ENCODE measurements at places on chromosomes 2 and 18.
A peak's percentile ranks its signal among the peaks of the same experiment; 100 is the strongest.

DNA sequence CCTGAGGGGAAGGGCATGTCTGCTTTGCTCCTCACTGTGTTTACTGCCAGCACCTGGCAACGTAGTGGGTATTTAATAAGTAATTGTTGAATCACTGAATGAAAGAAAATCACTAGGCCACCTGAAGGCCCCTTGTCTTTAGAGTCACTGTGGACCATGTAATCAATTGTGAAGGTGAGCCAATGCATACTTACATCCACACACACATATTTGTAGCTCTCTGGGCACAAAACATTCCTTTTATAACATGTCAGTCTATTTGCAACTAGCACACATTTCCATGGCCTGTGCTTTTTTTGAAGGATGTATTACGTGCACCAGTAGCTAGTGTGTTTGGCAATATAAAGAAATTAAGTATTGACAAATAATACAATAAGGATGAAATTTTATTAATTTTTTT is 11.2 kb downstream of the ATP8B1 start:
- no peaks in the 10 kb centered on the region for H3K36me3 ChIP-seq
- no peak for DNase-seq
- no peak overlapping the region for H3K4me3 ChIP-seq
- no peaks in the 10 kb centered on the region for H3K27me3 ChIP-seq
- peak overlapping the region; percentile 82 for H3K27ac ChIP-seq

GRCh38 chr18:50424877-50425690 is 50.2 kb downstream of the SKA1 start:
- no peaks in the 10 kb centered on the region for H3K27me3 ChIP-seq
- no peak for DNase-seq
- H3K36me3 ChIP-seq = no peaks in the 10 kb centered on the region
- no peaks in the 10 kb centered on the region for H3K4me1 ChIP-seq
- H3K4me3 ChIP-seq = no peak overlapping the region
- H3K27ac ChIP-seq = no peak overlapping the region

GRCh38 chr2:12363569-12363968 is 353.2 kb upstream of the TRIB2 start:
- no peaks in the 10 kb centered on the region for H3K4me1 ChIP-seq
- H3K27me3 ChIP-seq = no peaks in the 10 kb centered on the region
- H3K36me3 ChIP-seq = no peaks in the 10 kb centered on the region

DNA sequence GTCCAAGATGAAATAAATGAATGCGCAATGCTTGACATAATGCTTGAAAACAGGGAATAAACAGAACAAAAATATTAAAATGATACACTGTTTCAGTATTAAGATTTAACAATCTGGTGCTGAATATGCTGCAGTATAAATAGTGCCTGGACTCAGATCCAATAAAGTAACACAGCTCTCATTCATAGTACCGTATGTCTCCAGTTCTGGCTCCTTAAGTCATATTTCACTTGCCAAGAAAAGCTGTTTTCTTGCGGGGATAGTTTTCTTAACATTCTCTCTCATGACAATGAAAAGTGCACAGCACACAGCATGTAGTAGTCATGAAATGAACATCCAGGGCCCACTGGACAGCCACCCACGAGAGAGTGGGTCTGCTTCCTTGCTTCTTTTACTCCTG is 74.7 kb downstream of the SATB2 start:
- no peaks in the 10 kb centered on the region for H3K36me3 ChIP-seq
- no peak overlapping the region for H3K4me3 ChIP-seq
- H3K4me1 ChIP-seq = no peaks in the 10 kb centered on the region
- H3K27me3 ChIP-seq = no peaks in the 10 kb centered on the region
- no peak for DNase-seq

DNA sequence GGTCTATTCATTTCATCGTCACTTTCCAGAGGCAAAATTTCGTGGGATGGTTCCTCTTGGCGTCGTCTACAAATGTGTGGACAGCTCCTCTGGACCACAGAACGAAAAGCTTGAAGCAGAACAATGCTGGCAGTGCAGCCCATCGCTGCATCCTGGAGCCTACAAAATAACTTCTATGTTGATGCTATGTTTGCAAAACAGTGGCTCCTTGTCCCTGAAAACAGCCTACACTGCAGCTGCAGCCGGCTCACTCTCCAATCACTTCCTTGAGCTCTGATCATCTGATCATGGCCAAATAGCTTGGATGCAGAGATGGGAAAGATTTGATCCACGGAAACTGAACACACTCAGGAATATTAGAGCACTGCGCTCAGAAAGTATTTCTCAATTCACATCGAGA is 60.0 kb downstream of the DOCK10 start:
- DNase-seq = no peak
- no peaks in the 10 kb centered on the region for H3K4me1 ChIP-seq
- H3K27ac ChIP-seq = peak overlapping the region; percentile 30
- no peaks in the 10 kb centered on the region for H3K27me3 ChIP-seq
- peak overlapping the region; percentile 21 for H3K4me3 ChIP-seq

DNA sequence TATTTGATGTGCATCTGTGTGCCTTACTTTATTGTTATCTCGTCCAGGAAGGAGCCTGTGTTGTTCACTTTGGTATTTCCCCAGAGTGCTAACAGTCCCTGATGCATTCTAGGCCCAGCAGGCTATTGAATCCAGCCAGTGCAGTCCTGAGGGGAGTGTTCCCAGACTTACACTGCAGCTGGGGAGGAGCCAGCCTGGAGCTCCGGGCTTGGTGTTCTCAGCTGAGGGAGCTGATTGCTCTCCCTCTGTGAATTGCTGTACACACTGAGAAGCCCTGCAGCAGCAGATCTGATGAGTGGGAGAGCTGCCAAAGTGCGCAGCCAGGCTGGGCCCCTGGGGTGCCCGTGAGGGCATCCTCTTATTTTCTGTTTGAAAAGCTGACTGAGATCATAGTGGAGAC is 159.2 kb downstream of the GALNT3 start:
- no peak overlapping the region for H3K4me3 ChIP-seq
- no peaks in the 10 kb centered on the region for H3K27me3 ChIP-seq
- no peaks in the 10 kb centered on the region for H3K36me3 ChIP-seq
- no peak overlapping the region for H3K27ac ChIP-seq

DNA sequence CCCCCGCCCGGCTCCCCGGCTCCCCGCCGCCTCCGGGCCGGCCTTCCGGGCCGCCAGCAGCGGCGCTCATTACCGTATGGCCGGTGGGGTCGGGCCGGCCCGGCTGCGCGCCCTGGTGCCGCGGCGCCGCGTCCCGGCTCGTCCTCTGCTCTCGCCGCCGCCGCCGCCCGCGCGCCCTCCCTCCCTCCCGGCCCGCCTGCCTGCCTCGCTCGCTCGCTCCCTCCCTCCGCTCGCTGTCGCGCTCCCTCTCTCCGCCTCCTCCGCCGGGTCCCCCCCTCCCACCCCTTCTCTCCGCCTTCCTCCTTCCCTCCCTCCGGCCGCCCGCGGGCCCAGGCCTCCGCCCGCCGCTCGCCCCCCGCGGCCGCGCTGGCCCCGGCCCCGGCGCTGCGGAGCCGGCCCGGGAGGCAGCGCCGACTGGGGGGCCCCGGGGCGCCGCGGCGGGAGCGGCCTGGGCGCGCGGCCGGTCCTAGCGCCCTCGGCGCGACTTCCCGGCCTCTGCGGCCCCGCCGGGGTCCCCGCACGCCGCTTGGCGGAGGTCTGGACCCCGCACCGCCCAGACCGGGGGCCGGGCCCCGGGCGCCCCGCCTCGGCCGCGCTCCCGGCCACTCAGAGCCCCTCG is at the start of gene DNMT3A:
DNMT3A (minus strand) TSS at position 173 of the 619 bp plus-strand sequence. CDS start 27,941 bp downstream, outside the sequence.
- peak within 1 kb of the TSS; percentile 86 for H3K27ac ChIP-seq
- no peaks in the 10 kb centered on the region for H3K36me3 ChIP-seq
- H3K4me1 ChIP-seq = peaks cover 17% of the 10 kb centered on the region
- peak within 1 kb of the TSS; percentile 64 for H3K4me3 ChIP-seq
- DNase-seq = no peak

DNA sequence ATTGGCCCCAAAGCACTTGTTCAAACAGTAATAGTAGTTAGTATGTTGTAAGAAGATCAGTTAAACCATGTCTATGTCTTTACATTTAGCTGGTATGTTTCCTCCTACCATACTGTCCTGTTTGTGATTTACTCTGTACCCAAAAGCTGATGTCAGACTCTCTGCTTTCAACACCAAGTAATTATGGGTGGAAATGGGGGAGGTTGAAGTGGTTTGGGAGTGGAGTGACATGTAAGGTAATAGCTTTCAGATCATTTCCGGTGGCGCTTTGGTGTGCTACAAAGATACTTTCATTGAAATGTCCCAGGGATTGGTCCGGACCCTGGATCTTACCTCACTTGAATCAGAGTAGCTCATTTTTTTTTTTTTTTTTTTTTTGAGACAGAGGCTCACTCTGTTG is 39.7 kb upstream of the TGIF1 start:
- H3K27me3 ChIP-seq = no peaks in the 10 kb centered on the region
- no peaks in the 10 kb centered on the region for H3K36me3 ChIP-seq
- H3K4me3 ChIP-seq = no peak overlapping the region
- no peak for DNase-seq

DNA sequence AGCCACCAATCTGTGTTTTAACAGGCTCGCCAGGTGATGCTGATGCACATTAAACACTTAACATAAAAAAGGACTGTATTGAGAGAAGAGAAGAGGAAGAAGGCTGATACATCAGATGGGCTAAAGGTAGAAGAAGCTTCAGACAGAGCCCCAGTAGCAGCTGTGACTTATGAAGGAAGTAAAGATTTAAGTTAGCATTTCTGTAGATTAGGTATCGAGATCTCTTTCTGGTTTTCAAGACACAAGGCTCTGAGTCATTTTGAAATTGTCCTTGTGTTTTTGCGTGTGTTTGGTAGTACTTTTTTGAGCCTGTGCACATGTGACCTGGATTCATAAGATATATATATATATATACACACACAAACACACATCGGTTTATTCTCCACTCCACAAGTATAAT is 40.6 kb upstream of the GCFC2 start:
- DNase-seq = no peak
- no peak overlapping the region for H3K4me3 ChIP-seq
- H3K4me1 ChIP-seq = no peaks in the 10 kb centered on the region

- peaks cover 25% of the 10 kb centered on the region for H3K4me1 ChIP-seq
- no peaks in the 10 kb centered on the region for H3K27me3 ChIP-seq
- DNase-seq = no peak
Measured at GRCh38 chr2:25617948-25618646, 55.3 kb downstream of the DTNB start.

GRCh38 chr2:105391058-105391627 is 7.7 kb downstream of the FHL2 start:
- H3K27me3 ChIP-seq = no peaks in the 10 kb centered on the region
- peak overlapping the region; percentile 76 for H3K27ac ChIP-seq
- no peaks in the 10 kb centered on the region for H3K36me3 ChIP-seq
- H3K4me3 ChIP-seq = no peak overlapping the region

DNA sequence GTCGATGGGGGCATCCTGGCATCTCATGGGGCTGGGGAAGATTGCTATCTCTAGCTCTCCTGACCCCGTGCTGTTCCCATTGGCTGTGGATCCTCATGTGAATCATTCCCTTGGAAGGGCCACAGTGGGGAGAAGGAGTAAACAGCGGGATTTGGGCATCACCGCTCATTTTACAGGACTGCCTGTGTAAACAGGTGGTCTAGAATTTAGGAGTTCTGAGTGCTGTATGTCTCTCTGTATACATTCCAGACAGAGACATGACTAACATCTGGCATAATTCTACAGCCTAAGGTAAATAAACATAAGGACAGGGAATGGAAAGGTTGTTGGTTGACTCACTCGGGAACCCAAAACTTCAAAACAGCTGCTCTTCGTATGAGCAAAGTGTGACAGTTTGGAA is 92.7 kb downstream of the COPS8 start:
- DNase-seq = no peak
- no peak overlapping the region for H3K4me3 ChIP-seq
- H3K27me3 ChIP-seq = no peaks in the 10 kb centered on the region

- no peak for DNase-seq
- no peak overlapping the region for H3K4me3 ChIP-seq
- H3K27ac ChIP-seq = no peak overlapping the region
- H3K36me3 ChIP-seq = no peaks in the 10 kb centered on the region
Measured at GRCh38 chr2:66872081-66872985, 437.4 kb downstream of the MEIS1 start.

DNA sequence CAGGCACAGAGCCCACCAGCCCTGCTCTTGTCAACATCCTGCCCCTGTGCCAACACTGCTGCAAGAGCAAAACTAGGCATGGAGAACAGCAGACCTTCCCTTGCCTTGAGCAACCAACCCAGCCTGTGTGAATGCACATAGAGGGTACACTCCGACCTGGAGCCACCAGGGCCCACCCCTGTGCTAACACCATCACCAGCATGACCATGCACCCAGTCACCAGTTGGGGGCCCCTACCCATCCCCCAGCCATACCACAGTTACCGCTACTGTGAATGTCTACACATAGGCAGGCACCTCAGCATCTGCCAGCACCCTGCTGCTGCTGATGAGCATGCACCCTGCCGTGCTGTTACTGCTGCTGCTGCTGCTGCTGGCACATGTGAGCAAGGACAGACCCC is 301.9 kb upstream of the ST6GAL2 start:
- H3K4me3 ChIP-seq = no peak overlapping the region
- no peaks in the 10 kb centered on the region for H3K4me1 ChIP-seq
- H3K27ac ChIP-seq = no peak overlapping the region
- no peaks in the 10 kb centered on the region for H3K27me3 ChIP-seq
- no peaks in the 10 kb centered on the region for H3K36me3 ChIP-seq

GRCh38 chr2:182415771-182416170 is 11.1 kb downstream of the PDE1A start:
- H3K4me3 ChIP-seq = no peak overlapping the region
- H3K27ac ChIP-seq = no peak overlapping the region
- no peaks in the 10 kb centered on the region for H3K4me1 ChIP-seq
- no peaks in the 10 kb centered on the region for H3K27me3 ChIP-seq
- H3K36me3 ChIP-seq = no peaks in the 10 kb centered on the region
- no peak for DNase-seq

GRCh38 chr2:226792155-226792881 is 7.3 kb downstream of the IRS1 start:
- peak overlapping the region; percentile 95 for H3K27ac ChIP-seq
- H3K36me3 ChIP-seq = no peaks in the 10 kb centered on the region
- H3K4me3 ChIP-seq = peak overlapping the region; percentile 78
- no peaks in the 10 kb centered on the region for H3K27me3 ChIP-seq

GRCh38 chr2:19731037-19731436 is 170.7 kb downstream of the TTC32 start:
- H3K27ac ChIP-seq = no peak overlapping the region
- no peak overlapping the region for H3K4me3 ChIP-seq
- H3K27me3 ChIP-seq = no peaks in the 10 kb centered on the region
- DNase-seq = no peak

DNA sequence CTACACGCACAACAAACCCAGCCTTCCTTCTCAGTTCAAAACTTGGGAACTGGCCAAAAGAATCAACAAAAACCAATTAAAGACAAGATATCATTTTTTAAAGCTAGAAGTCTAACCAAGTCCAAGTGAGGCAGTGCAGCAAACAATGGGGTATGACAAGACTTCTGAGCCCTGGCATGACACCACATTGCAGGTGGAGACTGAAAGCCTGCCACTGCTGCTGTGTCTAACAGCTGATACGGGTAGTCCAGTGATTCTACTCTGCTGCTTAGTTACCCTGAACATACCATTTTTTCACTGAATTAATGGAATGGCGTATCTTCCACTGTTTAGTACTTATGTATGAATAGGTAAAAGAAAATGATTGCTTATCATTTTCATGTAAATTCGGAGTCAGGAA is 47.4 kb upstream of the KIDINS220 start:
- no peak for DNase-seq
- no peak overlapping the region for H3K27ac ChIP-seq
- no peak overlapping the region for H3K4me3 ChIP-seq
- H3K27me3 ChIP-seq = no peaks in the 10 kb centered on the region

All from esophagus squamous epithelium (tissue), 5 donors.